Stimulated activated CD8-positive, alpha-beta memory T cell treated with anti-CD3 and anti-CD28 coated beads, Interleukin-4, amount 100 ng/mL, for 4 hours (primary cell): ENCODE measurements at places on chromosomes 5 and 9.

- DNase-seq = no peak
Observed at GRCh38 chr9:68500457-68501381, 40.0 kb downstream of the TMEM252 start.

- DNase-seq = no peak
Observed at GRCh38 chr5:168990679-168991078, 310.3 kb downstream of the SLIT3 start.

DNA sequence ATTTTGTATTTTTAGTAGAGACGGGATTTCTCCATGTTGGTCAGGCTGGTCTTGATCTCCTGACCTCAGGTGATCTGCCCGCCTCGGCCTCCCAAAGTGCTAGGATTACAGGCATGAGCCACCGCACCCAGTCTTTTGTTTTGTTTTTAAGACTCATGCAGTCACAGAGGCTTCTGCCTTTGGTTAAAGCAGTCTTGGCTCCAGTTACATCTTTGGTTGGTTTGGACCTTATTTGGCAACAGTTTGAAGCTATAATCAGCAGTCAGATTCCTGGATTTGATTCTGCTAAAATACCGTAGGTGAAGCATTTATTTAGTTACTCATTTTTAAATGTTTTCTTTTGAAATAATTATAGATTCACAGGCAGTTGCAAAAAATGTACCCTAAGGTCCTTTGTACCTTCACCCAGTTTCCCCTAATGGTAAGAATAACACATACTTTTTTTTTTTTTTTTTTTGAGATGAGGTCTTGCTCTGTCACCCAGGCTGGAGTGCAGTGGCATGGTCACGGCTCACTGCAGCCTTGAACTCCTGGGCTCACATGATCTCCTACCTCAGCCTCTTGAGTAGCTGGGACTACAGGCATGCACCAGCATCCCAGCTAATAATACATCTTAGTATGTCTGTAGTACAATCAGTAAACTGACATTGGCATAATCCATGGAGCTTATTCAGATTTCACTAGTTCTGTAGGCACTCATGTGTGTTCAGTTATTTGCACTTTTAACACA lies 15.7 kb downstream of the USP20 start:
- no peak for DNase-seq

DNA sequence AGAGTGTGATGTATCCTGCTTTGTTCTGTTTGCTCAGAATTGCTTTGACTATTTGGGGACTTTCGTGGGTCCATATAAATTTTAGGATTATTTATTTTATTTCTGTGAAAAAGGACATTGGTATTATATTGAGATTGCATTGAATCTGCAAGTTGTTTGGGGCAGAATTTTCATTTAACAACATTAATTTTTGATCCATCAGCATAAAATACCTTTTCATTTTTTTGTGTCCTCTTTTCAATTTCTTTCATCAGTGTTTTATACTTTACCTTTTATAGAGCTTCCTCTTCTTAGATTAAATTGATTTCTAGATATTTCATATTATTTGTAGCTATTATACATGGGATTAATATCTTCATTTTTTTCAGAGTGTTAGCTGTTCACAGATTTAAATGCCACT lies 40.8 kb upstream of the FBXL7 start:
- DNase-seq = no peak

DNA sequence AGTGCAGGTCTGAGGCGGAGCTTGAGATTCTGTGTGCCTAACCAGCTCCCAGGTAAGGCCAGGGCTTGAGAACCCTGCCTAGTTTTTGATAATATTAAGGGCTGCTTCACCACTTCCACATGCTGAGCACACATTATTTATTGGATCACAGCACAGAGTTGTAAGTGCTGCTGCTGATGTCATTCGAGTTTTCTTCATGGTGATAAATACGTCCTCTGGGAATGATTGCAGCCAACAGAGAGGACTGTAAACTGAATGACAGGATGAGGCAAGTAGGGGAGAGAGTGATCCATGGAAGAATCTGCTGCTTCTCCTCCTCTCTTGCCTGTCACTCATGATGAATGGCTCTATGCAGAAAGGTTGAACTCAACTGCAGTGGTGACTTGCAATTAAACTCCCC lies 77.9 kb upstream of the VPS13A start:
- no peak for DNase-seq
